Stimulated activated CD4-positive, alpha-beta T cell treated with anti-CD3 and anti-CD28 coated beads, TNF-alpha, amount 100 ng/mL, for 24 hours (primary cell): ENCODE measurements at places on chromosomes 3 and 15.

GRCh38 chr3:117193390-117193789 lies 483.8 kb downstream of the TUSC7 start:
- no peak for DNase-seq

DNA sequence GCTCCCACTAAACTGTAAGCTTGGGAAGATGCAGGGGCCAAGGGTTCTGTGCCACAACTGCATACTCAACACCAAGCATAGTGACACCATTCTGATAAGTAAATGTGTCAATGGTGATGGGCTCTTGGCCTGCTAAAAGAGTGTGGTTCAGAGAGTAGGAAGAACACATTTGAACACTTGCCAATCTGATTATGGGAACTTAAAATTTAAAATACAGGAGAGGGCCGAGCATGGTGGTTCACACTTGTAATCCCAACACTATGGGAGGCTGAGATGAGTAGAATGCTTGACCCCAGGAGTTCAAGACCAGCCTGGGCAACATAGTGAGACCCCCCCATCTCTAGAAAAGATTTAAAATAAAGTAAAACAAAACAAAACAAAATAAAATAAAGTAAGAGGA lies 34.1 kb downstream of the PTPN9 start:
- no peak for DNase-seq

GRCh38 chr3:138281561-138281960 lies 48.1 kb downstream of the NME9 start:
- DNase-seq: no peak

DNA sequence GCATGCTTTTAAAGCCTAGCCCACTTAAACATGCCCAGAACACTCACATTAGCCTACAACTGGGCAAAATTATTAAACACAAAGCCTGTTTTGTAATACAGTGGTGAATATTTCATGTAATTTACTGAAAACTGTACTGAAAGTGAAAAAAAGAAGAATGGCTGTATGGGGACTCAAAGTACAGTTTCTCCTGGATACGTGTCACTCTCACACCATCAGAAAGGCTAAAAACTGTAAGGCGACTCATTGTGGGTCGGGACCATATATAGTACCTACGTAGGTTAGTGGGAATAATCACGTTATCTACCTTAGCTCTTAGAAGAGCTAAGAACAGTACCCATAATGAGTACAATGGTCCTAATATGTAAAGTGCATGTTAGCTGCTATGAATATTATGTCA lies 80.2 kb upstream of the SPATA12 start:
- no peak for DNase-seq

DNA sequence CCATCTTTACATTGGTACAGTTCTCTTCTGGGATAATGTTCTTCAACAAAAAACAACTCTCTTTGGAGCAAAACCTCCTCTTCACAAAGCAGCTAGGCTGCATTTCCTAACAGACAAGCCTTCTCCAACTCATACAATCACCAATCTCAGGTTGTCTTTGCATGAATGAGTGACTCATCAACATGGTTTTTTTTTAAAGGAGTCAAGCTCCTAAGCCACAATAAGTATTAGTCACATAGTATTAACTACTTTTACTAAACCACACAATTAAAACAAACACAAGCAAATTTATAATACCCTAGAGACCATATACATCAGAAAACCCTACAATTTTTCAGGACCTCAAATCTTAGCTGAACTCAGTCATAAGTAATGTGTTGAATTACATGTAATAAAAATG lies 137.4 kb downstream of the TBC1D5 start:
- DNase-seq: no peak

DNA sequence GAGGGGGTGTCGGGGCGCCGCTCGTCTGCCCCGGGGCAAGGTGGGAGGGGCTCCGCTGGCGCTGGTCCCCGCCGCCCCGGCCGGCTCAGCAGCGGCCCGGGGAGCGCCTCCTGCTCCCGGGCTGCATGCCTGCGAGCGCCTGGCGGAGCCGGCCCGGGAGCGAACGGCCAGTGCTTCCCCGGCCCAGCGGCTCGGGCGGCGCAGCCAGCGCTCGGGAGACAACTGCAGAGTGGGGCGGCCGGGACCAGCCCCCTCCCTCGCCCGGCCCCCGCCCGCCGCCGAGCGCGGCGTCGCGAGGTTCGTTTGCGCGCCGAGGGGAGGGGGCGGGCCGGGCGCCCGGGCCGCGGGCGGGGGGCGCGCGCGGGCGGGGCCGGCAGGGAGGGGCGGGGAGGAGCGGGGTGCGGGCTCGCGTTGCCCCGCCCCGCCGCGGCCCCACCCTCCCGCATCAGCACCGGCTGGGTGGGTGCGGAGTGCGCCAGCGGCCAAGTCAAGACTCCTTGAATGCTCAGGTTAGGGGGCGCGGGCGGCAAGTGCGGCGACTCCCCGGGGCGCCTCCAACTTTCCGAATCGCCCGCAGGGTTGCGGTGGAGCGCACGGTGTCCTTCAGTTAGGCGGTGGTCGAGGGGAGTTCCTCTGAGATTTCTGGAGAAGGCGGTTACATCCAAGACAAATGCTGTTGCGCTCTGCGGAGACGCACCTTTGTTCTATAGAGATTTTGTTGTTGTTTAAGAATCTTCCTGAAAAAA lies at the start of gene RGMA:
Gene RGMA (minus strand): TSS at position 231 of the 746 bp plus-strand sequence. CDS start 279 bp downstream, outside the sequence.
- no peak for DNase-seq

- no peak for DNase-seq
Observed at GRCh38 chr15:43429687-43430086, 58.8 kb downstream of the TUBGCP4 start.

DNA sequence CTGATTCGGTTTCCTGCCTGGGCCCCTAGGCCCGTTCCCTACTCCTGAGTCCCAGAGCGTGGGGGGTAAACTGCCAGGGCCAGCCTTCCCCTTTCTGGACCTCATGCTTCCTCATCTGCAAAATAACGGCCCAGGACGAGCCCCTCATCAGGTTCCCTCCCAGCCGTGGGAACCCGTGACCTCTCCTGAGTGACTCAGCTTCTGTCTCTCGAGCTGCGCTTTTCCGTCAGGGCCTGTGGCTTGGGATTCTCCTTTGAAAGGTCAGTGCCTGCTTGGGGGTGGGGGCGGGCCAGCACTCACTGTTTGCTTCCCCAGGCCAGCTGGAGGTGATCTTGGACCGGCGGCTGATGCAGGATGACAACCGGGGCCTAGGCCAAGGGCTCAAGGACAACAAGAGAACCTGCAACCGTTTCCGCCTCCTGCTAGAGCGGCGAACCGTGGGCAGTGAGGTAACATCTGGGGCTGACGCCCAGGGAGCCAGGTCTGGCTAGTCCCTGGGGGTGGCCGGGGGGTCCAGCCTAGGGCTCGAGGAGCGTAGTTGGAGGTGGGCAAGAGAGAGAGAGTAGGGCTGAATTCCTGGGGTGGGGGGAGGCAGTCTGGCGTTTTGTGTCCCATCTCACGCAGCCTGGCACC lies 12.8 kb downstream of the MAN2A2 start:
- DNase-seq: no peak
